Stromal cell of bone marrow (primary cell): ENCODE measurements at places on chromosomes 6 and 20.

DNA sequence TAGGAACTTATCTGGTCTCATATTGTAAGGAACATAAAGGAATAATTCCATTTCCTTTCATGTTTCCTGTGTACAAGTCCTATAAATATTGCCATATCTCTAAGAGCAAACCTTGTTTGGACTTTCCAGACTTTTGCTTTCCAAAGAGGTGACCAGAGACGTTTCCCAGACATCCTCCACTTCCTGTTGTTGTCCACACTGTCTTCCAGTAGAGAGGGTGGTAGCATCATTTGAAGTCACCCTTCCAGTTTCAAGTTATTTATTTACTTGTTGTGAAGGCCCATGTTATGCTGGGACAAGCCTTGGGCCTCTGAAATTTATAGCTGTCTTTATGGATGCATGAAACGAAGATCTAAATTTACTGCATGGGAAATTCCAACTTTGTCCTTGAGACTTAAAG is 10.6 kb upstream of the TGM3 start:
- no peak for DNase-seq

DNA sequence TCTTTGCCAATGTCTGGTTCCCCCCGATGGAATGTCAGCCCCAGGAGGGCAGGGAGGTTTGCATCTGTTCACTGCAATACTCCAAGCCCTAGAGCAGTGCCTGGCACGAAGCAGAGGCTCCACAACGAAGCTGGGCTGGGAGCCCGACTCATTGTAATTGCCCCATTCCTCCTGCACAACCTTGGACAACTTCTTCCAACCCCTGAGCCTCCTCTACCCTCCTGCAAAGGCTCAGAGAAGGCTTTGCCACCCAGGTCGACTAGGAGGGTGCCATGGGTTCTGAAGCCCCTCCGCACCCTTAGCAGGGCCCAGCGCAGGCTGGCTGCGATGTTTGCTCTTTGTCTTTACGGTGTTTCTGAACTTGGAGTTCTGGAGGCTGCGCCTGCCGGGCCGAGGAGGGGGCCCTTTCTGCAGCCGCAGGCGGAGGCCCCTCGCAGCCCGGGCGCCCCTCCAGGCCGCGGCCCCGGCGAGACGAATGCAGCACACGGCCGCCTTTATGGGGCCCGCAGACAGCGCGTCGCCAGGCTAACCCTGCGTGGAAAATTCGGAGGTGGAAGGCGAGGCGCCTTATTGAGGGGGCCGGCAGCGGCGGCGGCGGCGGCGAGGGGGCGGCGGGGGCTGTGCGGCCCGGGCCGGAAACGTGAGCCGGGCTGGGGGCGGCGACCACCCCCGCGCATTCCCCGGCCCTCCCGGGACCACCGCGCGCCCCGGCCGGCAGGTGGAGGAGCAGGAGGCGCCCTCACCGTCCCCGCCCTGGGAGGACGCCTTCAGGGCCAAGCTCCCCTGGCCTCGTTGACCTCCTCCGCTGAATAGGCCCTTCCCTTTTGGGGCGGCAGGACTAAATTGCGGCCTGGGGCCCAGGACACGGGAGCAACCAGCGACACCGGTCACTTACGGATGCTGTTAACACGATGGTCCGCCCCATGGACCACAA is 27.0 kb downstream of the SNAI1 start:
- no peak for DNase-seq

DNA sequence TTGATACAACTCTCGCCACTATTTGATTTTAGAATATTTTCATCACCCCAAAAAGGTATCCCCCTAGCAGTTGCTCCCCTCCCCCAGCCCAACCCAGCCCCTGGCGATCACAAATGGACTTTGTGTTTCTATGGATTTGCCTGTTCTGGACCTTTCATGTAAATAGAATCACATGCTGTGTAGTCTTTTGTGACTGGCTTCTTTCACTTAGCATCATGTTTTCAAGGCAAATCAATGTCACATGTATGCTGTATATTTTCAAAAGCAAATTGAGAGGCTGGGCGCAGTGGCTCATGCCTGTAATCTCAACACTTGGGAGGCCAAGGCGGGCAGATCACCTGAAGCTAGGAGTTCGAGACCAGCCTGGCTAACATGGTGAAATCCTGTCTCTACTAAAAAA is 48.5 kb downstream of the BANF2 start:
- DNase-seq, result no peak

DNA sequence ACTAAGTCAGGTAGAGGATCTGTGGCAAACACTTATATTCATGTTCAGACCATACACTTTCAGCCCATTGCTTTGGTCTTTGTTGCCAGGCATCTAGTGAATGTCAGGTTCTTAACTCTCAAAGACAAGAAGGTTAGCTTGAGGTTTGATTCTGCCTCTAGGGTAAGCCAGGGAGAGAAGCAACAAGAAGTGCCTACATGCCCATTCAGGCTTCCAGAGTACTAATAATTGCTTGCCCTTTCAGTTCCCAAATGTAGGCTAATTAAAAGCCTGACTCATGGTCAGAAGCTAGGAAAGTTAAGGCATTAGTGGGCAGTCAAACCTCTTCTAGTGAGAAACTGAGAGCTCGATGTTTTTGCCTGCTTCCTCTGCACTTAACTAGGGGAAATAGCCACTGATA is 492.4 kb downstream of the PKHD1 start:
- no peak for DNase-seq

- DNase-seq, result no peak
Measured at GRCh38 chr6:10972196-10972595, 71.9 kb downstream of the ELOVL2 start.

DNA sequence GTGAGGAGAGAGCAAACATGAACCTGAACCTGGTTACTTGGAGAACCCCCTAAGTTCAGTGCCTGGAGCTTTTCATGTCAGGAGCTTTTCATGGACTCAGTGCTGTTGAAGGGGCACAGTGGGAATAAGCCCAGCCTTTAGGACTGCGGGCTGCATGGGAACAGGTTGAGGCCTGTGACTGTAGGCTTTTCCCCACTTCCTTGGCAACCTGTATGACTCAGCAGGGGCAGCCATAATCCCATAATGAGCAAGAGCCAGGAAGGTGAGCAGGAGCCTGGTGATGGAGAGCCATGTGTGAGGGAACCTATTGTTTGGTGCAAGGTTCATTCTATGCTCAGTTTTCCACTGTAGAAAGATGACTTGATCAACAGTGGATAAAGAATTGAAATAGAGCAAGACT is 23.4 kb downstream of the MEP1A start:
- DNase-seq, result no peak
